Esophagus muscularis mucosa (tissue), 4 donors: ENCODE measurements at places on chromosomes 5 and 9. TPM values are rescaled to one million over a fixed set of nuclear protein-coding genes. Genes with fewer than 3 reads are reported as not detected.

DNA sequence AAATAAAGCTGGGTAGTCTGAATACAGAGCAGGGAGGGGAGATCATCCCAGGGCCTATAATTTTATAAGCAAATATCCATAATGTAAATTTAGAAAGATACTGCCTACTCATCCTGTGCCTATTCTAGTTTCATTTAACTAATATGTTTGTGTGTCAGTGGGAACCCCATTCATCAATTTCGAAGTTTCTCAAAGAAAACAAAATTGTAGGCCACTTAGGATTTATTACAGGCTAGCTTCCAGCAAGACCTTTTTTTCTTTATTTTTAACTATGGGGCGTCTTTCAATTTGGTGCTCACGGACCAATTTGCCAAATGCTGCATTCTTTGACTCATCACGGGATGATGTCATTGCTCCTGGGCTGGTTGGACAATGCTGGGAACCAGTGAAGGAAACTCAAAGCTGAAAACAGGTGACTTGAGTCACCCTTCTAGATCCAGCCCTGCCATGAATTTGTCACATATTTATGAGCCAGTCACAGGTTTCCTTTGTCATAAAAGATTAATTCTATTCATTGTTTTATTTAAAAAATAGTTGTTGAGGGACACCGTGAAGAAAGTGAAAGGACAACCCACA lies 13.4 kb downstream of the PCSK5 start:
- DNase-seq, result no peak
- no peak overlapping the region for H3K4me3 ChIP-seq
- H3K4me1 ChIP-seq, result peaks cover 17% of the 10 kb centered on the region
- no peaks in the 10 kb centered on the region for H3K36me3 ChIP-seq

- DNase-seq, result no peak
- no peaks in the 10 kb centered on the region for H3K36me3 ChIP-seq
- peaks cover 6% of the 10 kb centered on the region for H3K4me1 ChIP-seq
- H3K27ac ChIP-seq, result no peak overlapping the region
- no peaks in the 10 kb centered on the region for H3K27me3 ChIP-seq
- no peak overlapping the region for H3K4me3 ChIP-seq
Observed at GRCh38 chr5:164300295-164300694, 794.9 kb downstream of the MAT2B start.

DNA sequence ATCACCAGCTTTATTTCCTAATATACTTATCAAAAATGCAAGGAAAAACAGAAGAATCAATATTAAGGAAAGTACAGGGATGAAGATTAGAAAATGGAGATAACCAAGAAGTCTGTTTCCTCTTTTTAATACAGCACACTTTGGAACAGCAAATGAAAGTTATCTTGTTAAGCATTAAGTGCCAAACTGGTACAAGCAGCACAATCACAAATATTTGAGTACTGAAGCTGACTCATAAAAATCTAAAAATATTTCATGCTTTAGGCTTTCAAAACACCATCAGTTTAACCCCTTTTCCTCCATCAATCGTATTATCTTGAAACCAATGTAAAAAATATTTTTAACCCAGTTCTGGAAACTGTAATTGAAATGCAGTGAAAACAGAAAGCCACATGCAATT lies 2.7 kb downstream of the FBXW11 start:
- H3K36me3 ChIP-seq, result no peaks in the 10 kb centered on the region
- H3K4me1 ChIP-seq, result peaks cover 74% of the 10 kb centered on the region
- no peaks in the 10 kb centered on the region for H3K27me3 ChIP-seq
- H3K27ac ChIP-seq, result peak overlapping the region; percentile 91

DNA sequence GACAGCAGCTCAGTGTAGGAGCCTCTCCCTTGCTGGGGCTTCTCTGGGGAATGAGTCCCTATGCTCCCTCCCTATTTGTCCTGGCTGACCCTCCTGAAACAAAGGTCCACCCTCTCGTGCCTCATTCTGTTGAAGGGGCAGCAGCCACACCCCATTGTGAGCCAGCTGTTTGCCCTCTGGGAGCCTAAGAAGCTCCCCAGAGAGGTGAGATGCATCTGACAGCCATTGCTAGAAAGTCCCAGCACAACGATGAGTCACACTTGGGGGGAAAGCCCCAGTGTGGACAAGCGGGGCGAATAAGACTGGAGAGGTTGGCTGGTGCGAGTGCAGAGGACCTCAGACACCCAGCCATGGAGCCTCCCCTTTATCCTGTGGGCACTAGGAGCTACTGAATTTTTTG lies 101.4 kb downstream of the PPARGC1B start:
- DNase-seq, result no peak
- no peak overlapping the region for H3K27ac ChIP-seq
- H3K36me3 ChIP-seq, result peaks cover 53% of the 10 kb centered on the region
- no peak overlapping the region for H3K4me3 ChIP-seq
- peaks cover 30% of the 10 kb centered on the region for H3K4me1 ChIP-seq

GRCh38 chr5:93461756-93462155 lies 119.3 kb downstream of the NR2F1-AS1 start:
- H3K27me3 ChIP-seq, result no peaks in the 10 kb centered on the region
- no peak overlapping the region for H3K27ac ChIP-seq
- H3K4me3 ChIP-seq, result no peak overlapping the region
- DNase-seq, result no peak
- no peaks in the 10 kb centered on the region for H3K4me1 ChIP-seq

GRCh38 chr5:136018814-136019783 lies 9.7 kb upstream of the TGFBI start:
- H3K36me3 ChIP-seq, result no peaks in the 10 kb centered on the region
- no peak for DNase-seq
- no peak overlapping the region for H3K27ac ChIP-seq
- H3K4me3 ChIP-seq, result no peak overlapping the region

GRCh38 chr5:135662061-135662481 lies 83.3 kb upstream of the CXCL14 start:
- no peaks in the 10 kb centered on the region for H3K36me3 ChIP-seq
- no peak overlapping the region for H3K4me3 ChIP-seq
- H3K4me1 ChIP-seq, result no peaks in the 10 kb centered on the region
- H3K27me3 ChIP-seq, result no peaks in the 10 kb centered on the region

GRCh38 chr5:158546748-158547147 lies 553.0 kb downstream of the EBF1 start:
- no peaks in the 10 kb centered on the region for H3K4me1 ChIP-seq
- no peak overlapping the region for H3K27ac ChIP-seq
- no peak for DNase-seq
- H3K36me3 ChIP-seq, result no peaks in the 10 kb centered on the region
- no peak overlapping the region for H3K4me3 ChIP-seq

Gene IL13
- not detected for total RNA-seq

Gene ASS1
- 67.7 TPM for total RNA-seq

Gene ASPN
- 21.6 TPM for total RNA-seq
